ENCODE measurements at places on chromosomes 11 and 22.

DNA sequence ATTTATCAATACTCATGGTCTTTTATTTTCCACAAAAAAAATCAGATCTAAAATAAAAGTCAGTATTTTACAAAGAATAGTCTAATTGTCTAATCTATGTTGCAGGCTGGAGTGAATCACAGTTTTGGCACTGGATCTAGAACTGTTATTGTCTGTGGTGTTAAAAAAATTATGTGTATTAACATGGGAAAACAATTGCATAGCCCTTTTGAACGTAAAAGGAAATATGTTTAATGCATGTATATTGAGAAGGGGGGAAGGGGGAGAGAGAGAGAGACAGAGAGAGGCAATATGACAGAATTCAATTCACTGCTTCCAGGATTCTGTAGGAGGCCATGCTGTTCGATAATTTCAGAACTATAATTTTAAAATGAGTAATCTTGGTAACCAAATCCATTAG, 324.9 kb upstream of the CCDC90B start:
- peak; percentile 8 for DNase-seq

DNA sequence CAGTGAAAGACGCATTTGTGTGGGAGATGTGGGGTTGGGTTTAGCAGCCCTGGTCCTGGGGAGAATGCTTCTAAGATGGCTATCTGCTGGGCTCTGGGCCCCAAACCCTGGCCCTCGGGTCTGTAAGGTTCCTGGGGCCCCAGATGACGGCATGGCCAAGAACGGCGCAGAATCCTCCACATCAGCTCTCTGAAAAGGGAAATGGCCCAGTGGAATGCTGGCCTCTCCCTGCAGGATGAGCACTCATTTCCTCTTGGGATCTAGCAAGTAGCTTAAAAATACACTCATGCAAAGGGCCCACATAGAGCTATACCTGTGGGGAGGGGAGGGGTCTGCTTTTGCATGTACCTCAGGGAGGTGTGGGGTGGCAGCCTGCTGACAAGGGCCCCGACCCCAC, 37.5 kb upstream of the LINC01488 start:
- DNase-seq, result peak; percentile 47

- DNase-seq, result no peak
These were observed 9.7 kb downstream of the MRTFA start for GRCh38 chr22:40626851-40627250.

DNA sequence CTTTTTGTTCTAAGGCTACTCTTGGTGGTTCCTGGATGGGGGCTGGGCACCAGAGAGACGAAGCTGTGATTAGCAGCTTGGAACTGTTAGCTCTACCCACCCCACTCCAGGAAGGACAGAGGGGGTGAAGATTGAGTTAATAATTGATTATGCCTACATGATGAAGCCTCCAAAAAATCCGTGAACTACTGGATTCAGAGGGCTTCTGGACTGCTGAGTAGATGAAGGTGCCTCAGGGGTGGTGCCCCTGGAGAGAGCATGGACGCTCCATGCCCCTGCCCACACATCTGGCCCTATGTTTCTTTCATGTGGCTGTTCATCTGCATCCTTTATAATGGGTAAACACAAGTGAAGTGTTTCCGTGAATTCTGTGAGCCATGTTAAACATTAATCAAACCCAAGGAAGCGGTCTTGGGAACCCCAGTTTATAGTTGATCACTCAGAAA, 47.3 kb upstream of the CYP2D6 start:
- DNase-seq, result no peak

GRCh38 chr11:113475160-113475761, at the start of gene DRD2:
TSS of gene DRD2 (minus strand) at chr11:113475398. CDS start at chr11:113424651, 50,747 bp downstream.
- DNase-seq, result peak; percentile 54

DNA sequence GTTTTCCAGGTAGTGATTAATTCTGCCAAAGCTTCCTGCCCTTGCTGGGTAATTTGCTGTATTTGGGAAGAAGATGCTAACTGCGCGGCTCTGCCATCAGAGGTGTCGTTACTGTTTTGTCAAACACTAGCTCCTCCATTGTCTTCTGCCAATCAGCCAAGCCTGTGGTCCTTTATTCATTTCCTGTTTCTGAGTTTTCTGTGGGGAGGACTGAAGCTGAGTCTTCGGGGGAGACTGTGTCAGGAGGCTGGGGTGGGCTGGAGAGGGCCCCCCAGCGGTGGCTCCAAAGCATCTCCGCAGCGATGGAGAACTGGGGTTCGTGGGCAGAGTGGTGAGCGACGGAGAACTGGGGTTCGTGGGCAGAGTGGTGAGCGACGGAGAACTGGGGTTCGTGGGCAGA, 322.9 kb upstream of the B3GAT1 start:
- DNase-seq, result no peak

GRCh38 chr11:47726878-47727514, 11.8 kb upstream of the AGBL2 start:
- DNase-seq, result no peak

All from AG20443 (cell line).